ENCODE measurements at places on chromosomes 1 and 21. TPM values are rescaled to one million over a fixed set of nuclear protein-coding genes. Genes with fewer than 3 reads are reported as not detected.
A peak's percentile ranks its signal among the peaks of the same experiment; 100 is the strongest.

GATAD2B gene
- total RNA-seq = 50.2 TPM

DNA sequence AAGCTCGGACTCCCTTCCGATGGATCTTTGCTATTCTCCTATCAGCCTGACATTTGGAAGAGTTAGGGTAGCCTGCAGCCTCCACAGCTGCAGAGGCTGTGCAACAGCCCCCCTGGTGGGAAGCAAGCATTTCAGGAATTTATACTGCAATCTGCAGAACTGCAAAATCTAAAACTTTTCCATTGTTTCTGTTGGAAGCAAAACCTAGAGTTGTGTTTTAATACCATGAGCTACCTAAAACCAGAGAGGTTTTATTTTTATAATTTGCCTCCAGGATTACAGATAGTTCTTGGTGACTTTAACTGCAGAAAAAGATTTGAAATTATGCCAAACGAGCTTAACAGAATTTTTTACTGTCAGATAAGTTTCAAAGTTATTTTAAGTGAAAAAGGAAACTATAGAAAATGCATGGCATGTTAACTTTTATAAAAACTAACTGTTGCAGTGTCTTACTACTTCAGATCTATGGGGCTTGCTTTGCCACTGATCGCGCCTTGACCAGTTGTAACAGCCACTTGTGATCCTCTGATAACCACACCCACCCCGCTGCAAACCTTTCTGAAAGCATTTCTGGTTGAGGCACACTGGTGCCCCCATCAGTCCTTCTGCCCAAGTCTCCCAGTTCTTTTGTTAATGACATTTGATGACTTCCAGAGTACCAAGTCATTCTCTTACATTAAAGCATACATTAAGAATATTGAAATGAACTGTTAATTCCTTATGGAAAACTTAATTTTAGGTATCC, 64.8 kb downstream of the PRDM2 start:
- no peak overlapping the region for H3K4me3 ChIP-seq
- H3K27me3 ChIP-seq = no peaks in the 10 kb centered on the region
- peaks cover 59% of the 10 kb centered on the region for H3K4me1 ChIP-seq
- no peak overlapping the region for H3K27ac ChIP-seq

ORC1 gene
- 0.68 TPM for total RNA-seq

GRCh38 chr1:240109920-240110636, 18.4 kb downstream of the FMN2 start:
- H3K27me3 ChIP-seq = no peaks in the 10 kb centered on the region
- no peak overlapping the region for H3K4me3 ChIP-seq
- H3K27ac ChIP-seq = no peak overlapping the region
- H3K4me1 ChIP-seq = no peaks in the 10 kb centered on the region
- no peak for DNase-seq

GRCh38 chr1:33219886-33220661, 36.2 kb upstream of the ZNF362 start:
- no peak for DNase-seq
- H3K4me1 ChIP-seq = peaks cover 12% of the 10 kb centered on the region
- H3K36me3 ChIP-seq = no peaks in the 10 kb centered on the region
- H3K27ac ChIP-seq = no peak overlapping the region

DNA sequence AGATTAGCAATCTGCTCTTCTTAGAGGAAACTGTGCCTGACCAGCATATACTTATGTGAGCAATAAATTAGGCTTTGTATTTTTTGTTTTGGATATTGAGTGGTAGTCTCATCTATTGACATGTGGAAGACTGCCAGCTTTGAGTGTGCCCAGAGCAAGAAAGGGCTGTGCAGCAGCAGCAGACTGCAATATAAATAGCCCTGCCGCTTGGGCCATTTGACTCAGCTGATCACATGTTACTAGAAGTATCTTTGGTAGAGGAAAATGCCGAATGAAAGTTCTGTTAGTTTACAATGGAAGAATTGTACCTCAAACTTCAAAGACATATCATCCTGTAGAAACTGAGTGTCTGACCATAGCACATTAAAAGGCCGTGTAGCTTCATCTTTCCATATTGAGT, 9.1 kb upstream of the PSMB2 start:
- H3K36me3 ChIP-seq = no peaks in the 10 kb centered on the region
- DNase-seq = no peak
- H3K27me3 ChIP-seq = peaks cover 8% of the 10 kb centered on the region
- no peak overlapping the region for H3K4me3 ChIP-seq
- no peaks in the 10 kb centered on the region for H3K4me1 ChIP-seq
- H3K27ac ChIP-seq = no peak overlapping the region

DNA sequence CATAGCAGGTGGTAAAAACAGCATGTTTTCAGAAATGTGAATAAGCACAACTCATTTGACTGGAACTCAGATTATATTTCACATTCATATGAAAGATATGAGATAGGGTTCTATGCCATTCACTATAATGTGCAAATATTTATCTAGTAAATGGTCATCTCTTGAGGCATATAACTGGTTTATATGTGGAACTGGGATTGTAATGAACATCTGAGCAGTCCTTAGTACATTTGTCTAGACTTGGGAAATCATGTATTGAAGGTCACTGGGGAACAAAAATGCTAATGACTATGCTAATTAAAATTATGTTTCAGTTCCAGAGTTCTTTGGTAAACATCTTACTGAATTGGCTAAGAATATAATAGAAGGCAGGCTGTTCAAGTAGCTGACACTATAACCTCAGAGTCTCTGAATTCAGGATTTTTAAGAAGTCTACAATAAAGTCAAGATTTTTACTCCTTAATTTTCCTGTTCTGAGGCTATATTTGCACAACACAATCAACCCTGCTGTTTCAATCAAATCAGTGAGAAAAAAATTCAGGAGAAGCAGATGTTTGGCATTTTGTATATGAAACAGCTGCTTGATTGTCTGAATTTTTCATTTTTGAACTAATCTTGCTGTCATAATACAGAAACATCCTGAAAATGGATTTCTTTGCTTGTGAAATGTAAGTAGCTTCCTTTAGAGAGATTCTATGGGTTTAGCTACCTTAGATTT, 244.8 kb upstream of the RGS18 start:
- no peak overlapping the region for H3K27ac ChIP-seq
- H3K36me3 ChIP-seq = no peaks in the 10 kb centered on the region
- no peak for DNase-seq
- no peak overlapping the region for H3K4me3 ChIP-seq

GCSAML gene
- 2.2 TPM for total RNA-seq

- H3K4me1 ChIP-seq = no peaks in the 10 kb centered on the region
- no peak overlapping the region for H3K27ac ChIP-seq
- H3K27me3 ChIP-seq = peaks cover 51% of the 10 kb centered on the region
- H3K4me3 ChIP-seq = no peak overlapping the region
- H3K36me3 ChIP-seq = no peaks in the 10 kb centered on the region
Observed at GRCh38 chr21:36718951-36719501, 20.1 kb downstream of the SIM2 start.

DNA sequence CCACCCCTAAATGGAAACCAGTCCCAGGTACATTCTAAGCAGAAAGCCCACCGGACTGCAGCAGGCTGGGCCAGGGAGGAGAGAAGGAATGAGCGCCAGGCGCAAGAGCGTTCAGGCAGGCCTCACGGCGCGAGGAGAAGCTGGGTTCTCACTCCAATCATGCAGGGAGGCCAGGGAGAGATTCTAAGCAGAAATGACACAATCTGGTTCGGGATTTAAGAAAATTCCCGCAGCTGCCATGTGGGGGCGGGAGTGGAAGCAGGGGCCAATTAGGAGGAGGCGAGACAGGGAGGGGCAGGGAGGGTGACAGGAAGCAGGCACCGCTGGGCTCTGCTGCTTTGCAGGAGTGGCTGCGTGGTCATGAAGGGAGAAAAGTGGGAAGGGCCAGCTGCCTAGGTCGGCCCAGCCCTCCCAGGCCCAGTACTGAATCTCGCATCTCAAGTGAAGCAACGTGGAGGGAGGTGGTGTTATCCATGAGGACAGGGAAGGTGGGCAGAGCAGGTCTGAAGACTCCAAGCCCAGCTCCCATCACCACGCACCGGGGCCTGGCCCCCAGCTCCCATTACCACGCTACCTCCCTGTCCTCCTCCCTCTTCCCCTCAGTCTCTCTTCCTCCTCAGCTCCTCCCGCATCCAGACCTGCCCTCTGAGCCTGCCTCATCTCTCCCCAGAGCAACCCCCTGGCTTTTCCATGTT, 11.8 kb downstream of the NPHP4 start:
- no peaks in the 10 kb centered on the region for H3K4me1 ChIP-seq
- peak; percentile 71 for DNase-seq
- peaks cover 29% of the 10 kb centered on the region for H3K36me3 ChIP-seq
- H3K4me3 ChIP-seq = no peak overlapping the region
- H3K27me3 ChIP-seq = no peaks in the 10 kb centered on the region

USP16 gene
- total RNA-seq = 33.4 TPM

OR10J1 gene
- not detected for total RNA-seq

- H3K36me3 ChIP-seq = no peaks in the 10 kb centered on the region
- no peak overlapping the region for H3K27ac ChIP-seq
- H3K27me3 ChIP-seq = no peaks in the 10 kb centered on the region
- H3K4me3 ChIP-seq = no peak overlapping the region
Observed at GRCh38 chr1:10428984-10429383, 1.2 kb upstream of the CENPS start.

All from lower lobe of right lung (tissue), 2 donors.